ENCODE measurements at places on chromosomes 5 and 9.

DNA sequence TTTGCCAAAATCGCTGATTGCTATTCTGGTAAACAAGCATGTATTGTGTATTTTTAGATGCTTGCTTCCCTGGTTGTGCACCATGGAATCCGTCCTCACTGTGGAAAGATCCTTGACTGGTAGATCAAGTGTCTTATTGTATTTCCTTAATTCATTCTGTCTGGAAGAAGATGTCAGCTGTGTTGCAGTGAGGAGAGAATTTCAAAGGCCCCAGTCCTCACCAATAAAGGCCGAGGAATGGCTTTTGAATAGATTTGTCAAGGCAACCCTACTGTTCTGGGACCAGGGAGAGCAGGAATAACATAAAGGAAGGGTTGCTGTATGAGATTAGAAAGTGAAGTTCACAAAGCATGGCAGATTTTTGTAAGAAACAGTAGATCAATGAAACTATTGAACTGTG lies 36.2 kb upstream of the POU5F2 start:
- DNase-seq, result no peak

DNA sequence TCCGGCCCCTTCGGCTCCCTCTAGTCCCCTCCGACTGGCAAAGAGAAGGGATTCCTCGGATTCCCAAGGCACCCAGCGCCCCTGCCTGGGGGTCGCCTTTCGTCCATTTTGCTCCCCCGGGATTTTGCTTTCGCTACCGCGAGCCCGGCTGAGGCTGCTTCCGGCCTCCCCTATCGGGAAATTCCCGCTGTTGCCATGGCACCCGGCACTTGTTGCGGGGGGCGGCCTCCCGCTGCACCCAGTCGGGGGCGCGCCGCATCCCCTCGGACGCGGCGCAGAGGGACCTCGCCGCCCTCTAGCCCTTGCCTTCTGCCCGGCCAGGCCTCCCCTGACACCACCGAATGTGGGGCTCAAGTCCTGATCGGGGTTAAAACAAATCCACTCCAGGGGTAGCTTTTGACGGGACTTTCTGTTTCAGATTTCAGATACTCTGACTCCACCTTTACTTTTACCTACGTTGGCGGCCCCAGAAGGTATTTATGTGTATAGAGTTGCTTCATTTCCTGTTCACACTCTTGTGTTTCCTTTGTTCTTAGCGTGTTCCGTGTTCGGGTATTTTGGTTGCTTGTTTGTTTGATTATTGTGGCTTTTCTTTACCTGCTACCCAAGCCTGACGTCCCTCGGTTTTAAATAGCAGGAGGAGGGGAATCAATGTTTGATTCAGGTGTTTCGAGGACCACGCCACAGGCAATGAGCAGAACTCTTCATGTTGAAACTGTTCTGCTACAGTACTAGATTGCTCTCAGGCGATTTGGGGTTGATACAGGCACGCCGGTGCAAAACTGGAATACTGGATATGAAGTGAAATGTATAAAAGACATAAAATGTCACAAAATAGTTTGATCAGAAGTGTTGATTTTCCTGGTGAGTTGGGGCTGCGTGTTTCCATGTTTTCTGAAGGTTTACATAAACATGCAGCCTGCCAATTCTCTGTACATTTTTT lies 1.5 kb downstream of the PARP8 start:
- peak; percentile 79 for DNase-seq

- no peak for DNase-seq
Observed at GRCh38 chr9:35726931-35727330, 5.1 kb downstream of the TLN1 start.

- no peak for DNase-seq
Observed at GRCh38 chr5:140342287-140342686, 4.1 kb downstream of the HBEGF start.

DNA sequence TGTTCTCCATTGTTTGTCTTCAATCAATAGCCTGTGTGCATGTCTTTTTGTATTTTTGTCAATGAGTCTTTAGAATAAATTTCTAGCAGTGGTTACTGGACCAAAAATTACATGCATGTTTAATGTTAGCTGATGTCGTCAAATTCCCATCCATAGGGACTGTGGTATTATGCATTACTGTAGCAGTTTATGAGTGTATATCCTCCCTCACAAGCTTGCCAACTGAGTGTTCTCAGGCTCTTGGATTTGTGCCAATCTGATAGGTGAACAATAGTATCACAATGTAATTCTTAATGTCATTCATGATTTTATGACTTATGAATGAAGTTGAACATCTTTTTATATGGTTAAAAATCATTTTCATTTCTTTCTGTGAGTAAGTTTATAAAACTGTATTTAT lies 13.0 kb downstream of the SNX24 start:
- no peak for DNase-seq

DNA sequence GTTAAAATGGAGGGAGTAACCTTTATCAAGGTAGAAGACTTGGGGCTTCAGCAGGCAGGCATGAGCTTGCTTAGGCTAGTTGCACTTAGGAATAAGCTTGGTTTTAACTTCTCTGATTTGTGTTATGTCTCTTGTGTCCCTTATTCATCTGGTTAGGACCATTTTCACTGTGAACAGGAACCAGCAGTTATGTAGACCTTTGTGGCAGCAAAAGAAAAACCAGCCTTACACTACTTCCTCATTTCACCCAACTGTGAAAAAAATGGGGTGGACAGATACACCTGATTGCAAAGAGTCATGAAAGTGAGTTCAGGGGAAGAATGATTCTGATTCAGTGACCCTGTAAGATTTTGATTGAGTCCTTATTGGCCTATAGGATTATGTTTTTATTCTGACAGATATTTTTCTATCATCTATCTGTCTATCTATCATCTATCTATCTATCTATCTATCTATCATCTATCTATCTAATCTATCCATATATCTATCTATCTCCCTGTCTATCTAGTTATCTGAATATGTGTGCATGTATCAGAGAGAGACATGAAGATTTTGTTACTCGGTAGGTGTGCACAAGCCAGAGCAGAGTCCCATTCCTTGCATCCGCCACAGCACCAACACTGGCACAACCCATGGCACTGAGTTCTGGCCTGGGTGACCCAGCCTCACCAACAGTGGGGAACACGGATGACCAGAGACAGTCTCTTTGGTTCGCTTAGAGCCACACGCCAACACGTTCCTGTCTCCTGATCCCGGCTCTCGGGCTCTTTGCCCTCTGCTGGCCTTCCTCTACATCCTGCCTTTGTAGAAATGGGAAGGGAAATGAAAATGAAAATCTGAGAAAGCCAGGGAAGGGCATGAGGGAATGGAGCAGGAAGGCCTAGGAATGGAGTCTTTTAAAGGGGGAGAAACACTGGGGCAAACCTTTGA lies 1.3 kb upstream of the ZNF366 start:
- no peak for DNase-seq

DNA sequence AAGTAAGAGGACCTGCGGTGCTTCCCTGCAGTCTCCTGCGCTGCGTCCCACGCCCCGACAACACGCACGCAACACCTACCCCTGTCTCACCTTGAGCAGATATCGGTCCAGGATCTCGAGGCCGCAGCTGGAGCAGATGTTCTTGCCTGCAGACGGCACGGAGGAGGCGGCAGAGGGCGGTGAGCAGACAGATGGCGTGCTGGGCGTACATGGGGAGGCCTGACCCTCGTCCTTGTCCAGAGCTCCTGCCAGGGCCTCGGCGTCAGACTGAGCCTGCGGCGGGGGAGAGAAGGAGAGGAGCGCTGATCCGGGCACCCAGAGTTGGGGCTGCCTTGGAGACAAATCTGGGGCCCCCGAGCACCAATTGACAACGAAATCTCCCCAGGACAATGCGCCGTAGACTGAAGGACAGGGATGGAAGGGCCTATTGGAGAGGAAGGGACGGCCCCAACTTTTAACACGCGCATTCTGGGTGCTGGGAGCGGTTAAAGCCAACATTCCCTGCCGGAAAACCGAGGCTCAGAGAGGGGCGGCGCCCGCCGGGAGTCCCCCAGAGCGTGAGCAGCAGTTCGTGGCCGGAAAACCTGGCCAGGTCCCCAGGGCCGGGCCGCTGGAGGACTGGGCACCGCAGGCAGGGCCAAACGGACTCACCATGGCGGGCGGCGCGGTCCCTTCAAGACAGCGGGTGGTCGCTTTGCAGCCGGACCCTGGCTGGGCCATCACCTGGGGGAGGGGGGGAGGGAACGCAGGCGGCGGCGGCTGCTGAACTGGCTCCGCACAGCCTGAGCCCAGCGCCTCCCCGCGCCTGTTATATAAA lies 1.8 kb downstream of the LHX6 start:
- no peak for DNase-seq

DNA sequence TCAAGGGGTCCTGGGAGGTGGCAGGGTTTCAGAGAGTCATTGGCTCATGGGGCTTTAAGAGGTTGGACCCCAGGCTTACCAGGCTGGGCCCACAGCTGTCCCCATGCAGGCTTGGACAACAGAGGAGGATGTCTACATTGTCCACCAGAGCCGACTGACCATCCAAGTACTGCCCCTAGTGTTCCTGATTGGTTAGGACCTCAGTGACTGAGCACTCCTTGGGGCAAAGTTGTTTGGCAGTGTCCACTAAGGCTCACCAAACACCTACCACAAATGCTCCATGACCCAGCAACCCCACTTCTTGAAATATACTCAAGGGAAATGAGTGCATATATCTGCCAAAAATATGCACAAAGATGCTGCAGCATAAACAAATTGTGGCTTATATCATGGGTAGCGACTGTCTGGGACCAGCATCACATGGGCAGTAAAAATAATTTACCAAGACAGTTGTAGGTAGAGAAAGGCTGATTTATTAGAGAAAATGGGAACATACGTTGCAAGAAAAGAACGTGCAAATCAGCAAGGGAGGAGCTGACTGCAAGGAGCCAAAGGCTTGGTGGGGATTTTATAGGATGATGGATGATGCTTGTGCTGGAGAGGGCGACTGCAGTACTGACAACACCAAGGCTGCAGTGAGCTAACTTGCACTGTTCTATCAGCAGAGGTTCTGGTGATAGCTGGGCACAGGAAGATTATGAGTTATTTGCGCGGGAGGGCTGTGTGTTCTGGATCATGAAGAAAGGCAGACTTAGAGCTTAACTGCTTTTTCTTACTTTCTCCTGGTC lies 265.2 kb downstream of the GADD45G start:
- peak; percentile 41 for DNase-seq

DNA sequence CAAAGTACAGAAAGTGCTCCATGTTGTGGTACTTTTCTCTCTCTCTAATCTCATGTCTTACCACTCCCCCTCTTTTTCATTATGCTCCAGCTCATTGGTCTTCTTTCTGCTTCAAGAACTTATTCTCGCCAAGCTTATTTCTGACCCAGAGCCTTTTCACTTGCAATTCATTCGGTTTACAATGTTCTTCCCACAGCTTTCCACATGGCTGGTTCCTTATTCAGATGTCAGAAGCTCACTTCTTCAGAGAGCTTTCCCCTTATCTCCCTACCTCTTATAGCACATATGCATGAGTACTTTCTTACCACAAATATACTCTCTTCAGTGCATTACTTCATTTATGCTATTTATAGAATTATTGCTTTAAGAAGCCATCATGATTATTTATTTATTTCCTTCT lies 338.8 kb upstream of the ATP10B start:
- no peak for DNase-seq

DNA sequence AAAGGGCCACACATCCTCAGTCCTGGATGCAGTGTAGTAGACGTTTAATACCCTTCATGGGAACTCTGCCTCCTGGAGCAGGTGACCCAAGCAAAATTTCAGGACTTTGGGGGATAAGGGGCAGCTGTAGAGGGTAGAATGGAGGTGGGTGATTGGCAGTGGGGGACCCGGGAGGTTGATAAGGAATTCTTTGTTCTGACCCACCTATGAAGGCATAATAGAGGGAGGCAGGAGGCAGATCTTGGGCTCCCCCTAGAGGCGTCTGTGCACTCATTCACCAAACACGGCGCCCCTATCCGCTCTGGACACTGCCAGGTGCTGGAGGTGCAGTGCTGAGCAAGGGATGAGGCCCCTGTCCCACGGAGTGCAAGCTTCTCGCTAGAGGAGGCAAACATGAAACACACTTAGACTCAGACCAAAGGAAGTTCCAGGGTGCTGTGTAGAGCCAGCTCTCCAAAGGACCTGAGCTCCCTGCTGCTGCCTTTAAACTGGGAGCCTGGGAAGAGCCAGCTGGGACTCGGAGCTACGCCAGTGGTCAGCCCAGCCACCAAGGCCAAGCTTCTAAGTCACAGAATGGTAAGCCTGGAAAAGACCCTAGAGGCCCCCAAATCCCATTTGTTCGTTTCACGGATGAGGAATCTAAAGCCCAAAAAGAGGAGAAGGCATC lies 7.7 kb downstream of the IL17B start:
- peak; percentile 77 for DNase-seq

GRCh38 chr9:127794001-127794791 lies 8.4 kb downstream of the CDK9 start:
- DNase-seq, result no peak

- no peak for DNase-seq
Observed at GRCh38 chr5:36688722-36689121, 82.3 kb downstream of the SLC1A3 start.

DNA sequence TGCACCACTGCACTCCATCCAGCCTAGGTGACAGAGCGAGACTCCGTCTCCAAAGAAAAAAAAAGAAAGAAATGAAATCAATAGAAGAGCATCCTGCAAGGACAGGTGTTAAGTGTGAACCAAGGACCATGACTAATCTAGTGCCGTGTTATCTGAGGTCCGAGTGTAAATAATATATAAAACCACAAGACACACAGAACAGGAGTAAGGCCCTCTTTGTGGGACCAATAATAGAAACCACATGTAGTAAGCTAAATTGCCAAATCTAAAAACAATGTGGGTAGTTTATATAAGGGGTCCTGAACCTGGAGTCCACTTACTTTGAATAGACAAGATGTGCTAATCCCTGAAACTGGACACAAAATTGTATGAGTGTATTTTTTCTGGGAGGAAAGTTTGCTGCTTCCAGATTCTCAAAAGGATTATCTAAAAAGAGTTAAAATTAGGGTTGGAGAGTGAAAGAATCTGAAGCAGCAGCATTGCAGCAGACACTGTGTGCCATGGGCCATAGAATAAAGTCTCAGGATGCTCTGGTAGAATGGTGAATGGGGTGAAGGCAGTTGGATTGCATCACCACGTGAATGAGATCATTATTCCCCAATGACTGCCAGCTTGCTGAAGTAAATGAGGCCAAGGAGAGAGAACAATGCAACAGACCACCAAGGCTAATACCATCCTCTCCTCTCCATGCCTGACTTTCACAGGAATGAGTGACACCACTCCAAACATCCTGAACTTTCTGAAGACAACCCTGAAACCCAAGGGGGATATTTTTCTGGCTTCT lies 222.7 kb downstream of the DCP2 start:
- DNase-seq, result no peak
